ENCODE measurements at places on chromosomes 5 and 9.

GRCh38 chr9:131585375-131585774 lies 40.1 kb downstream of the PRRT1B start:
- DNase-seq, result no peak

- DNase-seq, result no peak
These were observed 79.3 kb upstream of the MAP3K1 start for GRCh38 chr5:56735849-56736641.

DNA sequence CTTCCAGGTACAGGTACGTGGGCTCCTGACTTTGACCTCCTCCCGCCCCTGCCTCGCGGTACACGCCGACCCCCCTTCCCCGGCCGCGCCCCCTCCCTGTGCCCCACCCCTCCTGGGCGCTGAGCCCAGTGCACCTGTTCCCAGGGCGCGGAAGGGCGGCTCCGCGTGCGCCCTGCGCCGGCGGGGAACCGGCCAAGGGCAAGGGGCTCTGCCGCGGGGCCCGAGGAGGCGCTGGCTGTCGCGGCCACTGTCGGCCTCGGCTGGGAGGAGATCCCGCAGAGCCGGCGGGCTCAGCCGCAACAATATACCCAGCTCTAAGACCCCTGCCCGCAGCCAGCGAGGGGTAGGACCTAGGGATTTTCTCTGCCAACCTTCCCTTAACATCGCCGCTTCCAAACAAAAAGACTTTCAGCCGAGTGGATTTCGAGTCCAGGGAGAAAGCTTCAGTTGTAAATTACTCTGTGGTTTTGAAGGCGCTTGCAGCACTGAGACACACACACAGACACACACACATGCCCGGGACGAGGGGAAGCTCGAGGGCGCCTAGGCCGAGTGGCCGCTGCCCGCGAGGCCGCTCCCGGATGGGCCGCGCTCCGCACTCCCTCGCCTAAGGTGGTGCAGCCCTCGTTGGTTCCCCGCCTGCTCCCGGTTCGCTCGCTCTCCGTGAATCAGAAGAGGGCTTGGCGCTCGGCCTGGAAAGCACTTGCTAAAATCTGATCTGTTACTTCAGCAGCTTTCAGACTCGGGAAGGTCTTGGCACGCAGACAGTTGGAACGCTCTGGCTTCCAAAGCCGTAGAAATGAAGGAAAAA lies 1.2 kb downstream of the FGF18 start:
- peak; percentile 35 for DNase-seq

DNA sequence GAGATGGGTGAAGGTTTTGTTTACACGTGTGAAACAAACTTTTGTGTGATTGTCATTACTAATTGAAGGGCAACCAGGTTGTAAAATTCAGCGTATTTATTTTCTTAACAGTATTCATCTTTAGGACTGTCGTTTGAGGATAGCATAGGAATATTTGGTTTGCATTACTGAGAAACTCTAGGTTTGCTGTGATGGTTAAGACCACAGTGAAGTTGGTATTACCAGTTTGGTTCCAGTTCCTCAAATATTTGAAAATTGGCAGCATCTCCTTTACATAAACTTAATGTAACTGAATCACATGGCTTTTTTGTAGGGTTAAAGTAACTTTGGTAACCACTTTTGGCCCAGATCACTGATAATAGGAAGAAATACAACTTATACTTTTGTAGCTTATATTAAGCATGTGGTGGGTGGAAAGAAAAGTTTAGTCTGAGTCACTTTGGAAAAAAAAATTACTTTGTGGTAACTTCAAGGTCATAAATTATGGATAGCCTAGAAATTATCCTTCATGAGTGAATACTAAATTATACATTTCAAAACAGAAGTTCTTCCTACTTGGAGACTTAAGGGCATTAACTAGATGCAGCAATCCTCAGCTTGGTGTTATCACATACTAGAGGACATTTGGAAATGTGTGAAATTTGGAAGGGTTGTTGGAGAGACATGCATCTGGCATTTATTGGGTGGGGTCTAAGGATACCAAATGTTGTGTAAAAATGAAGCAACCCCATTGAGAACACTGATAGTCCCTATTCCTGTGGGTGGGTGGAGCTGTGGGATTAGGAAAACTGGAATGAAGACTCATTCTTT lies 33.9 kb downstream of the G3BP1 start:
- DNase-seq, result no peak

DNA sequence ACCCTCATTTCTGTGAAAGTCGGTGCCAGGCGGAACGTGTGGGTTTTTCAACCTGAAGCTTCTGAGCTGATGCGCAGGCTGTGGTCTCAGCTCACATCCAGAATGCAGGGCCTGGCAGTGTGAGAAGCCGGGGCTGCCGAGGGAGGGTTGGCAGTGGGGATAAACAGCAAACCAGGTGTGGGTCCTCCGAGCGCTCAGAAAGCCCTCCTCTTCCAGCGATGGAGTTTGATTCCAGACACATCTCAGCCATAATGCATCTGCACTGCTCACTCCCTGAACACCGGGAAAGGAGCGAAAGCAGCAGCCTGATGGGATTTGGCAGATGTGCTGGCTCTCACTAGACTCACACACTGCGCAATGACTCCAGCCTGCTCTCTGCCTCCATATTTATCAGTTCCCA lies 280.1 kb downstream of the HSPA4 start:
- DNase-seq, result no peak

DNA sequence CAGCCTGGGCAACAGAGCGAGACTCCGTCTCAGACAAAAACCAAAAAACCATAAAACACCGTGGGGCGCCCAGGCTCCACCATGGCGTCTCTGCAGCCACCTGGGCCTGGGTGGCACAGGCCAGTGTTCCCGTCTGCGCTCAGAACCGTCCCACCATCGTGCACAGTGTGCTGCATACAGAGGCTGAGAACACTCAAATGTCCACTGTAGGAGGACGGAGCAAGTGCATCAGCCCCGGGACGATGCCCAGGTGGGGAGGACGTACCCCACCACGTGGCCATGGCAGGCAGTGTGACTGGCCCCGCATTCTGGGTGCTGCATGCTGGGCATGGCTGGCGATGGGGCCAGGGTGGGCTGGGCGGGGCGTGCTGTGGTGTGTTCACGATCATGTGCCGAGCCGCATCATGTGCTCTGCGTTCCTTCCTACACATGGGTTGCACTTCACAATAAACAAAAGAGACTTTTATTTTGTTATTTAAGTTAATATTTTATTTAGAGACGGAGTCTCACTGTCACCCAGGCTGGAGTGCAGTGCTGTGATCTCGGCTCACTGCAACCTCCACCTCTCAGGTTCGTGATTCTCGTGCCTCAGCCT lies 37.8 kb downstream of the EXD3 start:
- DNase-seq, result no peak

DNA sequence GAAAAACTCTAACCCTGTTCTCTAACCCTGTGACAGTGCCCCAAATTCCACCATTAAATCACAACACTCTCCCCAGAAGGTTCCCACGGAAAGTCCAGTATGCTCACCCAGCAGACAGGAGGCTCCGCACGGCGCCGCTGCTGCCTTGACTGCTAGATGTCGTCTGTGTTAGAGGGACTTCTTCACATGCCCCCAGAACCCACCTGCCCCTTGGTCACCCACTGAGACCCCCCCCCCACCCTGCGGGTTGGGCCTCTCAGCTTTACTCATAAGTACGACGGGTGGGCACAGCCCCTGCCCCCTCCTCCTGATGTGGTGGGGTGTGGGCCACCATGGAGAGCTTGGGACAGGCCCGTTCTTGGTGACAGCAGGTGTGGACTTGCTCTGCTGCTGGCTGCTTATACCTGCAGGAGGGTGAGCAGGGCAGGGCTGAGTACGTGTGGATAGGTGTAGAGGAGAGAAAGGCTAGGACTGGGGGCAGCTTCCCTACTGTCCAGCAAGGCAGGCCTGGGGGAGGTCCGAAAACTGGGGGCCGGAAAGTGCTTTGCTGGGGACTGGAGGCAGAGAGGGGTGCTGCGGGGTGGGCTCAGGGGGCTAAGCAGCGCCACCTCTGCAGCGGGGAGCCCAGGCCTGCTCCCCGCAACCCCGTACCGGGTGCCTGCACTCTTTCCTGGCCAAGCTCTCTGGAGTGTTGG lies 57.5 kb upstream of the OLFM1 start:
- no peak for DNase-seq

- DNase-seq, result no peak
These were observed 19.8 kb downstream of the ATP6V0E1 start for GRCh38 chr5:173003360-173003759.
